ENCODE measurements at places on chromosomes 16 and 17.
A peak's percentile ranks its signal among the peaks of the same experiment; 100 is the strongest.

GRCh38 chr16:74183601-74184360, 112.8 kb upstream of the PSMD7 start:
- DNase-seq, result no peak

- DNase-seq, result no peak
Measured at GRCh38 chr17:75250009-75250471, 11.4 kb downstream of the GGA3 start.

DNA sequence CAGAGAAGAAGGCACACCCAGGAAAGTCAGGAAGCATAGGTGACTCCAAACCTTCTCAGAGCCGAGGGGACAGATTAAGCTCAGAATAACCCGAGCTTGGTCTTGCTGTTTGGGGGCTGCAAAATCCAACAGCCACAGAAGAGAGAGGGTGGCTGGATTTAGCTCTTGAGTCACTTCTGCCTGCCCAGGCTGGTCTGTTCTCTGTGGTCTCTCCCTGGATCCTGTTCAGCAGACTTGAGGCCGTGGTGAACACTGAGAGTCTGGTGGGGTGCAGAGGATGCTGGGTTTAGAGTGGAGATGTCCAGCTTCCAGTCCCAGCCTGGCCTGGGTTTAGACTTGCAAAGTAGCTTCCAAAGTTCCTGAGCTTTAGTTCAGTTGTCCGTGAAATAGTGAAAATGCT, 8.8 kb downstream of the SLC26A11 start:
- DNase-seq, result no peak

DNA sequence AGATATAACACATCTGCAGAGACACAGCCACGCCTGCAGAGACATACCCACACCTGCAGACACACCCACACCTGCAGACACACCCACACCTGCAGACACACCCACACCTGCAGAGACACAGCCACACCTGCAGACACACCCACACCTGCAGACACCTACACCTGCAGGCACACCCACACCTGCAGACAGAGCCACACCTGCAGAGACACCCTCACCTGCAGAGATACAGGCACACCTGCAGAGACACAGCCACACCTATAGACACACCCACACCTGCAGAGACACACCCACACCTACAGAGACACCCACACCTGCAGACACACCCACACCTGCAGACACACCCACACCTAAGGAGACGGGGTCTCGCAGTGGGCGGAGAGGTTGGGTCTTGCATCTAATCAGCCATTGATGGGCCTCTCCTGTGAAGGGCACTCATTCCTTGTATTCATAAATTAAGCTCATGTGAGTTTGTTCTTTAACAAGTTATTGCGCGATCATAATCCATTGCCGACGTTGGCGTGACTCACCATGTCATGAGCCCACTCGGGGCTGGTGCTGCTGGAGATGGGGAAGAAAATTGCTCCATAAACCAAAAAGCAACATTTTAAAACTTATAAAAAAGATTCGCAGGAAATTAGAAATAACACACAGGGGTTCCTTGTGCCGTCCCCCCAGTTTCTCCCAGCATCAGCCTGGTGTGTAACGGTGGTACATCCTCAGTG, 28.9 kb upstream of the CDH15 start:
- DNase-seq, result no peak

GRCh38 chr17:68511254-68511670, 968 bp upstream of the PRKAR1A start:
- DNase-seq, result no peak

DNA sequence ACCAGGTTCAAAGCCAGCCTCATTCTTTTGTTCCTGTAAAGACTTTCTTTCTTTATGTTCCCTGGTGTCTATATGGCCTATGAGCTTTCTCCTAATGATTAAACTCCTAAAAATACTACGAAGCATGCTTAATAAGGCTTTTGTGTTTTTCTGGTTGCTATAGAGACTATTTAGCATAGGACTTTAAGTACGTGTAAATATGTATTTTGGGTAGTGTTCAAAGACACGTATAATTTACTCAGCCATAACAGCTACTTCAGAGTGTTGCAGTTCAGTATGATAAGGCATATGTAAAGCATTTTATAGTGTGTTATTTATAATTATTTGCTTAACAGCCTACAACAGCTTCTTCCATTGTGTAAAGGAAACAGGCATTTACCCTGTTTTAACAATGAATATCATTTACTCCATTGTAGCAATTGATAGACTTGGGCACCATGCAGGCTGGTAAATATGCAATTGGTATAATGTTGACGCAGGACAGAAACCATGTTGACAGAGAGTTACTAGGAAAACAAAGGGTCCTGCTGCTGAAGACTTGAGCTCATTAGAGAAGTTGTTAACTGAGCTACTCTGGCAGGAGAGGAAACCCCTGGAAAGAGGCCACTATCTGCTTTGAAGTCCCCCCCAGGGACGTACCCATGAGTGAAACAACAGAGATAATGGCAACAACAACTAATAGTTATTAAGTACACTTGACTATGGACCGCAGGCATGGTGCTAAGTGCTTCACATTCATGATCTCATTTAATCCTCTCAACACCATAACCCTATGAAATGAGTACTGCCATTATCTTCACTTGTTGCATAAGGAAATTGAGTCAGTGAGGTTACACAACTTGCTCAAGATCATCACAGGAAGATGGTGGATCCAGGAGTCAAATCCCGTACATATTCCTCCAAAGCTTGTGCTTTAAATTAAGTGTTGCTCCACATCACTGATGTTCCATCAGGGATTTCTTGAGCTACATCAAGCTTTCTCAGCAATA, 342.2 kb upstream of the DYNLRB2 start:
- no peak for DNase-seq

DNA sequence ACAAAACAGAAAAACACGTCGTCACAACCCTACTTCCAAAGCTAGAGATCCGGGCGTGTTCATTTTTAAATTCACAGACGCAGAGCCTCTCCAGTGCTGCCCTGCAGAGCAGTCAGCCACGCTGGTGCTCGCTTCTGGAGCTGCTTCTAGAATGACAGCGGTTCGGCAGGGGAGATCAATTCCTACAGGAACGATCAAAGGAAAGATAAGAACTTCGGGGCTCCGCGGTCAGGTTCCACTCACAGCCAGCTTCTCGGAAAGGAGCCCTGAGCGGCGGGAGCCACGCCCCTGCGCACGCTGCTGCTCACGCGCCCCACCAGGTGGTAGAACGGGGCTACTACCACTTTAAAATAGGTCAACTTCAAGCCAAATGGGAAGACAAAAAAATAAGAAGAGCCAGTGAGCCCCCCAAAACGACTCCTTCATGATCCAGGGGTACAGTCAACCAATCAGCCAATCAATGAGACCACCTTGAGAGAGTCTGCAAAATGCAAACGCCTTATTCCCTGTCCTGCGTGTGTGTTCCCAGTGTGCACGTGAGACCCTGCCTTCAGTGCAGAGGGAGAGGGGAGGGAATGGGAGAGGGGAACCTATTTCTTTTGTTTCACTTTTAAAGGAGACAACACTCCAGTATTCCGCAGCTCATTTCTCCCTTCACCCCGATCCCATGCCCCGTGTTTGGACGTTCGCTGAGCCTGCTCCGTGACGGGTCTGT, 209.7 kb downstream of the RBFOX3 start:
- peak; percentile 83 for DNase-seq

GRCh38 chr16:11738742-11739544, 3.7 kb downstream of the TXNDC11 start:
- no peak for DNase-seq

- no peak for DNase-seq
Measured at GRCh38 chr17:35607239-35607847, 20.2 kb downstream of the AP2B1 start.

- DNase-seq, result peak; percentile 24
Measured at GRCh38 chr17:77141846-77142449, 1.2 kb downstream of the SEC14L1 start.

DNA sequence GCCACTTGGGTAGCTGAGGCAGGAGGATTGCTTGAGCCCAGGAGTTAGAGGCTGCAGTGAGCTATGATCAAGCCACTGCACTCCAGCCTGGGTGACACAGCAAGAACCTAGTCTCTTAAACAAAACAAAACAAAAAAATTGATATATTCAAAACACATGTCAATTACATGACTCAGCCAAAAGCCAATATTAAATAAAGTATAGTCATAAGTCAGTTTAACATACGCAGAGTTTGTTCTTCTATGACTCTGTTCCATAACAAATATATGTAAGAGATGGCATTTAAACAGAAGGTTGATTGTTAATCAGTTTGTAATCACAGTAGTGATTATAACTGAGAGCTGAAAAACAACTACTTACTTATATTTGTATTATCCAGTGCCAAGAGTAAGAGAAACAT, 106.5 kb downstream of the CDH8 start:
- no peak for DNase-seq

- DNase-seq, result no peak
Measured at GRCh38 chr16:26276289-26276688, 584.5 kb downstream of the HS3ST4 start.

DNA sequence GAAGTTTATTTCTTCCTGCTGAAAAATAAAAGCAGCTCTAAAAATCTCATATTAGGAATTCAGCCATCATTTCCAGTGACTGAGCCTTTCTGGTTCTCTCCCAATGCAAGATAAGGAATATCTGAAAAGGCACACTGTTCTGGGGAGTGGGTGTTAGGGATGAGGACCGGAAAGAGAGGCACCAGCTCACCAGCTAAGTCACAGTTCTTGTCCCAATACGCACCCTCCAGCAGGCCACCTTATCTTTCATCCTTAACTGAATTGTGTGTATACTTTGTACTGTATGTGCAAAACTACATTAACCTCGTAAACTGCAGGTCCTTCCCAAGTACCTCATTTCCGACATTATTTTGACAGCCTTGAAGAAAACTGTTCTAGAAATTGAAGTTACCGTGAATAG, 11.0 kb downstream of the AMFR start:
- DNase-seq, result no peak

DNA sequence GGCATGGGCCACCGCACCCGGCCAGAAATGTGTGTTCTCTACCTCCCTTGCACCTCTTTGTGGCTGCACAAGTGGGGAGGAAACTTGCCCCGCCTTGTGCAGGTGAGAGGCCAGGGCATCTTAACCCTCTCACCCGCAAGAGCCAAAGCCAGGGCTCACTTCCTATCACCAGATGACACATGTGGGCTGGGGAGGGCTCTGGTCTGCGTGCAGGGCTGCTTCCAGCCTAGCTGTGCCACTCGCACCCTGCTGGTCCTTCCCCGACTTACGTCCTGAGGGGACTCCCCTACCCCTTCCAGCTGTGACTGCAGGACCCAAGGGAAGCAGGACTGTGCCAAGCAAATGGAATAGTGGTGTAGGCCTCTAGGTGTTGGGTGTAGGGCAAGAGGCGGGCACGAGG, 6.9 kb downstream of the MIEF2 start:
- DNase-seq, result no peak

GRCh38 chr17:57892146-57892819, 42.4 kb upstream of the MRPS23 start:
- DNase-seq, result peak; percentile 95

- no peak for DNase-seq
Measured at GRCh38 chr17:73783945-73784603, 139.8 kb upstream of the SDK2 start.

GRCh38 chr16:31181102-31181830, 1.3 kb downstream of the FUS start:
- DNase-seq, result peak; percentile 70

DNA sequence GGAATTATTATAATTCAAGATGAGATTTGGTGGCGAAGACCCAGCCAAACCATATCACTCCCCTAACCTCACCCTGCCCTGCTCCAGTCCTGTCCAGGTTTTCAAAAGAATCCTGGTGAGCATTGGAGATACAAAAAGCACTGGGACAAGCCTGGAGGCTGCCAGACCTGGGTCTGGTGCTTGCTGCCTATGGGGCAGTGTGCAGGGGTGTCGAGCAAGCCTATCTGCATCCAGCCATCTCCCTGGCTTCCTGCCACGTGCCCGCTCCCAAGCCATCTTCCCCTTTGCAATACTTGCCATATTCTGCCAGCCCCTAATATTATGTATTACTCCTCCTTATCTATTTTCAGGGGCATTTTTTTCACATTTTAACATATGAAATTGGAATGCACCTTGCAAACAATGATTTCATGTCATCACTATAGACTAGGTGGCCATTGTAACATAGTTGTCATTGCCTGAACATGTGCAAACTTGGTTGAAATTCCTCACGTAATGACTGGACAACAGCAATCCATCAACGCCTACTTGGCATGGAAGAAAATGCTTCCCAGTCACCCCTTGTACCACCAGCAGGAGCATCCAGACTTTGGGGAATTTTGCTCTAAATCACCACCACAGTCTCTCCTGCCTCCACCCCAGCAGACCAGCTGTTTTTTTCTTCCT, 8.1 kb upstream of the KDM8 start:
- no peak for DNase-seq

DNA sequence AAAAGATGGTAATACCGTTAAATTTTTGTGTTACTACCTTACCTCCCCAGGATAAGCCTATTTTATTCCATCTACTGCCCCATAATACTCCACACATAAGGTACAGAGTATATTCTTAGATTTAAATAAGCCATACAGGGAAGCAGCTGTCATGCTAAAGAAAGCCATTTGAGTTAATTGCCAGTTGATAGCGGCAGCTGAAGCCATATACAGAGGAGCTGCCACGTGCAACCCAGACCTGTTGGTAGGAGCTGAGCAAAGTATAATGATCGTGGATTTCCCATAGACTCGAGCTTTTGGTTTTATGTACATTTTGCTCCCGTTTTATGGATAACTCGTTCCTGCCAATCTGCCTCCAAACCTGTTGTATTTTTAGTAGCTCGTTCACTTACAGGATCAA, 12.0 kb downstream of the CPSF4L start:
- no peak for DNase-seq

GRCh38 chr17:80220736-80221215, 549 bp downstream of the SLC26A11 start:
- DNase-seq, result peak; percentile 78

DNA sequence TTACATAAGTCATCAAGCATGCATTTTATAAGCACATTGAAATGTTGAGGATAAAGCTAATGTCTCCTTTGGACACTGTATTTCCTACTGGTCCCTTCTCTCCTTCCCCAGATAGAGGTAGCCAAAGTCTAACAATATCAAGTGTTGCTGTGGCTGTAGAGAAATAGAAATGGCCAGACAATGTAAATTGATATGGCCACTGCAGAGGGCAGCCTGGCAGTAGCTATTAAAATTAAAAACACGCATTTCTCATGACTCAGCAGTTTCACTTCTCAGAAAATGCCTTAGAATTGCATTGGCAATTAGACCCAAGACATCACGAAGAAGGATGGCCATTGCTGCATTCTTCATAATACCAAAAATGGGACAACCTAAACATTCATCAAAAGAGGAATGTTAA, 46.8 kb upstream of the MRTFB start:
- DNase-seq, result no peak

DNA sequence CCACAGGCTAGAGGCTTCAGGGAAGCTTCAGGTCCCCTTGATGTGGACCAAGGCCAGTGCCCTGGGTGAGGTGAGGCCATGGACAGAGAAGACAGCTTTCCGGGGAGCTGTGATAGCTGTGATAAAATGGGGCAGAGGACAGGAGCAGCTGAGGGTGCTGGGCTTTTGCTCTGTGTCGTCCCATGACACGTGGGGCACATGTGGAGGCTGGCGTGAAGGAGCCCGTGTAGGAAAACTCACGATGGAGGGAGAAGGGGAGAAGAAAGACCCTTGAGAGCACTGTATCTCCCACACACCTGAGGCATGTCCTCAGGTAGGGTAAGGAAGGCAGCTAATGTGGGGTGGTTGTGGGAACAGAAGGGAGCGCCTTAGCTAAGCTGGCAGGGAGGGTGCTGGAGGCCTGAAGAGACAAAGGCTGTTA, 21.3 kb downstream of the B9D1 start:
- peak; percentile 59 for DNase-seq
